GM13976 (cell line): ENCODE measurements at places on chromosomes 5 and 9.

- no peak for DNase-seq
These were observed 92.2 kb downstream of the KLF4 start for GRCh38 chr9:107397076-107398044.

DNA sequence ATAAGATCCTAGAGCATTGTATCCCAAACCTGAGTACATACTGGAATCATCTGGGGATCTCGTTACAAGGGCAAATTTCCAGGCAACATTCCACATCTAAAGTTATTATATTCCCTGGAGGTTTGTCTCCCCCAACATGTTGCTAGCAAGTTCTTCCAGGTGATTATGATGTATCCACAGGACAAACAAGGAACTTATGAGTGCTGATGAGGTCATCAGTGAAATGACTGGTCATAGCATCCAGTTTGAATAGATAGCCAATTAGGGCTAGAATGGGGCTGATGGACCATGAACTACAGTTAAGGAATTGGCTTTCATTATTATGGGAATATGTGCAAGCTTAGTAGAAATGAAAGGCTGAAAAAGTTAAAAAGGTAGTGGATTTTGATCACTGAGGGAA, 115.2 kb downstream of the CWC27 start:
- no peak for DNase-seq

DNA sequence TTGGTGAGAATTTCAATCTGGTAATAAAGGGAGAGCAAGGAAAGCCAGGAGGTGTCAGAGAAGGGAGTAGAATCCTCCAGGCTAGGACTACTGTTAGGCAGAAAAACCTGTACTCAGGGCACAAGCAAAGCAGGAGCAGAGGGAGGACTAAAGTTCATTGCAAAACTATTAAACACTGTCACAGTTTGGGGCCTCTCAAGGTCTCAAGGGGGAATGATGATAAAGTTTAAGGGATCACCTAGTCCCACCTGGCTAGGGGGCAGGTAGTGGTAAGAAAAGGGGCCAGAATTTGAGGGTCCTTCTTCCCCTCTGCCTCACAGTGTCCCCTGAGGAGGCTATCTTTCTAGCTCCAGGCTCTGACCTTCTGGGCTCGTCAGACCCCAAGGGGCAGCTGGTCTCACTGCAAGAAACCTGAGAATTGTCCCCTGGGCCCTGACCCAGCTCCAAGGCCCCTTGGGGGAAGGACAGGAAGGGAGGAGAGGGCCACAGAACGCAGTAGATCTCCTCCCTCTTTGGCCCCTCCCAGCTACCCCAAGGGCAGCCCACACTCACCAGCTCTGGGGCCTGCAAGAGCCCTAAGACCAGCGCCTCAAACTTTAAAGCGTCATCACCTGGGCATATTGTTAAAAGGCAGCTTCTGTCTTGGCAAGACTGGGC, 974 bp downstream of the CCDC69 start:
- DNase-seq, result peak; percentile 69

GRCh38 chr5:30605693-30606268, 587.7 kb upstream of the CDH6 start:
- DNase-seq, result no peak

DNA sequence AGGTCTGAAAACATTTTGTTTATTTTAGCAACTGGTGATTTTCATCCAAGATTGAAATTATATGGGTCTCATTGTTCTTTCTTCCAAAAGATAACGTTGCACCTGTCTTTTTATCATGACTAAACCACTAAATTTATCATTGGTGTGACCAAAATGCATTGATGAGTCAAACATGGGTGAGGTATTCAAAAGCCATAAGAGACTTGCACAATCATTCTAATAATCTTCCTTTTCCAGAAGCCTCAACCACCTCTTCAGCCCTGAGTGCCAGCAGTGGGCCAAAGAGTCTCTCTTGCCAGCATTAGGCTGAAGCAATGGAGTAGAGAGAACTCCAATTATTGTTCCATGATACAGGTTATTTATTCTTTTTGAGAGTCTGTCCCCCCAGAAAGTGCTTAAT, 198.9 kb downstream of the LURAP1L start:
- DNase-seq, result no peak

GRCh38 chr9:103296189-103296588, 301.1 kb downstream of the CYLC2 start:
- no peak for DNase-seq

DNA sequence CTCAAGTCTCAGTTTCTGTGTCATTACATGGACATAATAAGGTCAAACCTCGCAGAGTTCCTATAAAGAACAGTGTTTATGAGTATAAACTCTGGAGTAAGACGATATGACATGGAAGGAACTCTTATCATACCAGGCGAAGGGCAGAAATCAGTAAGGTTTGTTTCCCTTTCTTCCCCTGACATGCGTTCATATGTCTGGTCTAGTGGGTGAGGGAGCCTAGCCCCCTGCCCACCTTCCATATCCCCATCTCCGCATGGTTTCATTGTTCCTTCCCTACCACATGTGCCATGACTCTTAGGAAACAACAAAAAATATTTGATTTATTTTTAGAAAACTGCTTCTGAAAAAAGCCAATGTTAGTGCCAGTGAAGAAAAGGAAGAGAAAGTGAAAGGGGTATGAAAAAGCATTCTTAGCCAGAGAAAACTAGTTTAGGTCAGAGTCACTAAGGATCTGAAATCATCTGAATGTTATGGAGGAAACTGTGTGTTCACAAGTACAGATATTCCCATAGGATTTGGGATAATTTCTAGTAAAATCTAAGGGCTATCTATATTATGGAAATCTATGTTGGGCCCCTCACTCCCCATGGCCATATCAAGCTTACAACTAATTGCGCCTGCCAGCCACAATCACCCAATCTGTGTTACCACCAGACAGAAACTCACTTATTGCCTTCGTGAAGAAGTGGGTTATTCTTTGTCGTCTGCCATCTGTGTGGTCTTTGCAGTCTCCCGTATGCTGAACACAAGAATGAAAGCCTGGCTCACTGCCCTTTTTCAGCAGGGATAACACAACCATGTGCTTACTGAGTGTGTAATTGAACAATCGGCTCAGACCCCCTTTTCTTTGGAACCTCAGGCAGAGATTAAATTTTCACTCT, 19.9 kb upstream of the HMHB1 start:
- DNase-seq, result no peak

GRCh38 chr9:77013932-77014596, 5.4 kb upstream of the FOXB2 start:
- DNase-seq, result peak; percentile 26
